ENCODE measurements at places on chromosomes 12 and 14. TPM values are rescaled to one million over a fixed set of nuclear protein-coding genes. Genes with fewer than 3 reads are reported as not detected.
A peak's percentile ranks its signal among the peaks of the same experiment; 100 is the strongest.

DNA sequence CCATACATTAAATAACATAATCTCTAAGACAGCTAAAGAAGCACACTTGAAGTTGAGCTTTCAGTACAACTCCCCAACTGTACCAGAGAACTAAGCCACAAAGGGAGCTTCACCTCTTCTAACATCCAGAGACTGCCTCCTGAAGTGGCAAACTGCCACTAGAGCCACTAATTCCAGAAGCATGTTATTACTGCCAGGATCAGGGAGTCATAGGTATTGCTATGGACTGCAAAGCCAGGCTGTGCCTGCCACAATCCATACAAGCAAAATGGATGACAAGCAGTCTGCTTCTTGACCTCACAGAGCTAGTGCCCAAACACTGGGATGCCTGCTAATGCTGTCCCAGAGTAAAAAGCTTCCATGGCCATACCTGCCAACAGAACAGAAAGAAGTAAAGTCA, 160.1 kb downstream of the STXBP6 start:
- no peak for DNase-seq

GRCh38 chr14:104635717-104636116, 31.1 kb upstream of the TMEM179 start:
- no peak for DNase-seq

- no peak for DNase-seq
Observed at GRCh38 chr14:88852632-88853031, 28.2 kb downstream of the TTC8 start.

GRCh38 chr14:105448706-105449111, 25.9 kb upstream of the CRIP2 start:
- DNase-seq: peak; percentile 70

GRCh38 chr12:10708862-10709261, 14.3 kb downstream of the YBX3 start:
- no peak for DNase-seq

GRCh38 chr12:45130881-45131281, 80.0 kb upstream of the DBX2 start:
- peak; percentile 16 for DNase-seq

- no peak for DNase-seq
Observed at GRCh38 chr14:30267141-30267540, 291.8 kb upstream of the G2E3 start.

GRCh38 chr12:52086366-52086765, 6.9 kb downstream of the SMIM41 start:
- DNase-seq: no peak

- DNase-seq: no peak
Observed at GRCh38 chr12:119936705-119937311, 52.2 kb upstream of the BICDL1 start.

DNA sequence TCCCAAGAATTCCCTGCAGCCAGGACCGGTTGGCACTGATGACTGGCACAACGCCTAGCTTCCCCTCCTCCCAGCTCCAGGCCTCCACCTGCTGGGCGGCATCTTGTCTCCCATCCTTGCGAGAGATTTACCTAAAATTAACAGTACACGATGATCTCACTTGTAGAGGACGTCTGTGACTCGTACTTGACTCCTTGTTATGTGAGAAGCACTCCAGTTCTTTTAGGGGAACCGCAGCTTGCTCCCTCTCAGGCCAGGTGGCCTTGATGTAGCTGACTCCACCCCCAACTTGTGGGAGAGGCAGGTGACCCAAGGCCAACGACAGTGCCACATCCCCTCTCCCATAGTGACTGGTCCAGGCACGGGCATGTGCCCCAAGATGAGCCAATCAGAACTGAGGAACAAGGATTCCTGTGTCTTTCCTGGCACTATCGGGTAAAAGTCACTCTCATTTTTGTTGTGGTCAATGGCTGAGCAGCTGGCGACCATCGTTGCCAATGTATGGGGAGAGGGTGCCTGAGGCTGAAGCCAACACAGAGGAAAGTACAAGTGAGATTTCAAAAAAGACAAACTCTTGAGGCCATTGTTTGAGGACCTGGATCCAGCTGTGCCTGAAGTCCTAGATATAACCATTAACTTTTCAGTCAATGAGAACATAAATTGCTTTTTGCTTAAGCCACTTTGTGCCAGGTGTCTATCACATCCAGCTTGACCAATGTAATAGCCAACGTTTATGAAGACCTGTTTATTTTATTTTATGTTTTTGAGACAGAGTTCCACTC, 208.7 kb downstream of the RBM19 start:
- DNase-seq: no peak

GRCh38 chr12:130133851-130134562, 28.3 kb upstream of the FZD10 start:
- no peak for DNase-seq

DNA sequence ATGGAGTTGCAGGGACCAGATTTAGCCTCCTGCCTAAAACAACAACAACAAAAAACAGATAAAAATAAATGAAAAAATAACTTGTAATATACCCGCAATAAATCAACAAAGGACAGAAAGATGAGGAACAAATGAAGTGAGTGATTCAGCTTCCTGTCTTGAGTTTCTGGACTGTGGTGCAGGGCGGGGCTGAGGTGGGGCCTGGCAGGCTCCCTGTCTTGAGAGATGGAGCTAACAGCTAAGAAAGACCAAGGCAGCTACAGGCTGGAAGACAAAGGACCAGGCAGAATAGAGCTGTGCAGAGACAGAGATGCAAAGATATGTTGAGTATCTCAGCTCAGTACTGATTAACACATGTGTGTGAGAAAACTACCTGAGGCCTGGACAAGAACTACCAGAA, 879.2 kb downstream of the AACS start:
- DNase-seq: no peak

- no peak for DNase-seq
Observed at GRCh38 chr14:104321088-104321801, 182.9 kb downstream of the KIF26A start.

DNA sequence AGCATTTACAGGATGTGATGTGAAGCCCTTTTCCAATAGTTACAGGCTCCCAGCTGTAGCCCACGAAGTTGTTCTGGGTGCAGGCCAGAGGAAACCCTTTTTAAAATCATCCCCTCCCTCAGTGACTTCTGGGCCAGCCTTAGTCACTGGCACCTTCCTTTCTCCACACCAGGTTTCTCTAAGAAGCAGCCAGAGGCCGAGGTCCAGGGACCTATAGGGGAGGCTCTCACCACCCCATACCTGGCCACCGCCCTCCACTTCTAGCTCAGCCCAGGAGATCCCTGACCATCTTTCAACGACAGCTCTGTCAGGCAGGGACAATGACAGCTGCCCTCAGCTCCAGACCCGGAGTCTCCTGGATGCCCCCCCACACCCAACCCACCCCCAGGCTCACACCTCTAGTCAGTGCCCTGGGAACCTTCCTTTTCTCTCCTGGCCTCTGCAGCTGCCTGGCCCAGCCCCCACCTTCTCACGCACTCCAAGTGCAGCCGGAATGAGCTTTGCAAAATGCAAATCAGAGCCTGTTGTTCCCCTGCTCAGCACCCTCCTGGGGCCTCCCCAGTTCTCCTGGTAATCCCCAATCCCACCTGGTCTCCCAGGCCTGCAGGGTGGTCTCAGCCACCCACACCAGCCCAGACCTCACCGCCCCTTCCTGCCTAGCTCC, 46.7 kb downstream of the TESC start:
- DNase-seq: no peak

GRCh38 chr14:64926398-64926995, 12.2 kb downstream of the CHURC1 start:
- DNase-seq: no peak

GRCh38 chr14:69716478-69717187, 50.3 kb upstream of the SRSF5 start:
- no peak for DNase-seq

DNA sequence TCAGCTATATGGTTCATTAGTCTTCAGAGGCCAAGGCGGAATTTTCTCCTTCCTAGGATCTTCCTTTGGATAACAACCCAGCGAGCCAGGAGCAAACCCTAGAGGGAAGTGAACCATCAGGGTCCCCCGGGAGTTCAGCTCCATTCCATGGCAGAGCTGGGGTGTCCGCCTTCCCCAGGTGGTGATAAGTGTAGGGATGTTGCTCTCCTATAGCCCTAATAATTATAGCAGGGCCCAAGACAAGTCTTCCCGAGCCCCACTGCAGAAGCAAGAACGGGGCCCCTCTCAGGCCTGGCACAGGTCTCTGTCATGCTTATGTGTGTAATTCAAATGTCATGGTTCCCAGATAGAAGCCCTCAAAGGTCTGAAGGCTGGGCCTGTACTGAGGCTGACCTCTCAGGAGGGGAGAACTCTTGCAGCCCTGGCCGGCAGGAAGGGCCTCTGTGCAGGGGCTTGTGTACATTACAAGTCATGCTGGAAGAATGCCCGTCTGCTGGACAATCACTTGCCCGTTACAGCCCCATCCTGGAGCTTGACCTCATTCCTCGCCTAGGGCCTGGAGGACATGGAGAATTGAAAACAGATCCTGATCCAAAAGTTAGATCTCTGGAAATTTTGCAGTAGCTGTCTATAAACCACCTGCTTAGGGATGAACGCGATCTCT, 17.3 kb downstream of the LRTM2 start:
- no peak for DNase-seq

DNA sequence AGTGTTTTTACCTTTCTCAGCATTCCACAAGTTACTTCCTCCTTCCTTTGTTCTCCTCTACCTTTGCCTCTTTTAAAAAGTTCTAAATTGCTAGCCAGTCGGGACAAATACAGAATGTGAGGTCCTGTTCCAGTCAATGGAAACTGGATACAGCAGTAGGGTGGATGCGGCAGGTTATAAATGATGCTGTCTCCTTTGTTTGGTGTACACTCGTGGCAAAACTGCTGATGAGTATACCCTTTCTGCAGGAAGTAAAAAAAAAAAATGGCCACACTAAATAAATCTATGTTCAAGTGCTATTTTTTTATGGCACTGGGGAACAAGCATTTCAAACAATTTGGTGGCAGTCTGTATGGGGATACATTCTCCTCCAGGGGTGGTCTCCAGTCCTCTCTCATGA, 27.5 kb downstream of the KLRK1 start:
- DNase-seq: no peak

DNA sequence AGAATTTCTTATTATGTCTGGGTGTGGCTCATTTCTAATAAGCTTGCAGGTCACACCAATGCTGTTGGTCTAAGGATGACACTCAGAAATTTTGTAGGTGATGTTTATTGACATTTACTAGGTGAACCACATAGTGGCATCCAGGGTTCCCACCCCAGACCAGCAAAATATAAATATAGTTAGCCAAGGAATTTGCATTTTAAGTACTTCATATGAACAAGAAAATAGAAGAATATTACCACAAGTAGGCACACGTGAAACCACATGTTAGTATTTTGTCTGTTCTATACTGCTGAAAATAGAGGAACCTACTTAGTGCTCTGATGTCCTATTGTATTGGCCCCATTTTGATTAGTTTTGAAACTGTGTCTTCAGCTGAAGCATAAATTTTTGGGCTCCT, 71.1 kb downstream of the USP15 start:
- no peak for DNase-seq

DNA sequence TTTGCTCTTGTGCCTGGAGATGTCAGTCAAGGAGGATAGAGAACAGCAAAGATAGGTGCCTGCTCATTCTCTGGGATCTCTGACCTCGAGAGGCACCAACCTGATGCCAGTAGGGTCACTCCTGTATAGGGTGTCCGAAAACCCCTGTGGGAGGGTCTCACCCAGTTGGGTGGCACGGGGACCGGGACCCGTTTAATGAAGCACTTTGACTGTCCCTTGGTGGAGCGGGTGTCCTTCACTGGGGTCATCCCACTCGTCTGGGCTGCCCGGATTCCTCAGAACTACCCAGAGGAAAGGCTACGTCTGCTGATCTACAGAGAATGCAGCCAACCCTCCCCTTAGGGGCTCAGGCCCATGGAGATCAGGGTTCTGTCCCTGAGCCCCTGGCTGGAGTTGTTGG, 157.6 kb downstream of the CAPZA3 start:
- no peak for DNase-seq

The TAS2R7 gene
- total RNA-seq: not detected

The GPR68 gene
- total RNA-seq: 4.9 TPM

The IKZF4 gene
- total RNA-seq: 5.3 TPM

The FKBP4 gene
- 51.9 TPM for total RNA-seq

The SLC5A8 gene
- not detected for total RNA-seq

The FAM222A gene
- total RNA-seq: 0.38 TPM

The LRP1-AS gene
- not detected for total RNA-seq

The P2RX4 gene
- total RNA-seq: 34.1 TPM

The POTEM gene
- total RNA-seq: not detected

The LRRK2 gene
- 4.0 TPM for total RNA-seq
